PC-3 (cell line): ENCODE measurements at places on chromosomes 12 and 14.

GRCh38 chr14:51607711-51608110, 44.0 kb upstream of the FRMD6 start:
- no peak for DNase-seq

GRCh38 chr14:69475194-69475818, 9.2 kb upstream of the PLEKHD1 start:
- DNase-seq, result peak; percentile 66

GRCh38 chr12:56071648-56072047, 8.3 kb upstream of the ERBB3 start:
- DNase-seq, result no peak

GRCh38 chr12:84689638-84690037, 223.0 kb downstream of the SLC6A15 start:
- DNase-seq, result no peak
